Stimulated activated CD4-positive, alpha-beta T cell treated with anti-CD3 and anti-CD28 coated beads, Interleukin-4, amount 100 ng/mL, for 1 hour (primary cell): ENCODE measurements at places on chromosomes 12 and 14.

DNA sequence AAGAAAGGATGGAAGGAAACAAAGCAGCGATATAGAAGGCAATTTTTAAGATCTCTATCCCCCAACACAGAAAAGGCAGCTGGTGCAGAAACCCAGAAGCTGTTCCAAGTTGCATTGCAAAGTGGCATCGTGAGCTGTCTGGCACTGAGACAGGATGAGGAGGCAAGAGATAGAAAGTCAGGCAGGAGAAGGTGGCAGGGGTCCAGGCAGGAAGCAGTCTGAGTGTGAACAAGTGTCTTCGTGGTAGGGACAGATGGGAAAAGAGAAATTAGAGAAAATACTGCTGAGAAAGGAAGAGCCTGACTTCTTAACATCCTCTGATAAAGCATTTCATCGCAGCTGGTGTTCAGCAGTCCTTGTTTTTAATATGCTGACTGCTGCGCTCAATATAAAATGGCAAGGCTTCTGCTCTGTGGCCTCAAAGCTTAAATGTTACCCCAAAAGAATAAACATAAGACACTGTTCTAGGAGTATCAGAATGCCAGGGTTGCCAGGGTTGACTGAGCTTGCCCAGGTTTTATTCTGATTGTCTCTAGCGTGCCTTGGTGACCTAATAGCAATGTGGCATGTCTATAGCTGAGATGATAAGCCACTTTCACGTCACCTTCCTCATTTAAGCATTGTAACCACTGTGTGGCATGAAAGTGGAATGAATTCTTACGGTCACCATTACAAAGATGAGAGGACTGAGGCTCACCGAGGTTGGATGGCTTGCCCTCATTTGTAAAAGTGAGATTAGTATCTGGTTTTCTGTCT is 397.6 kb downstream of the NUAK1 start:
- no peak for DNase-seq

- DNase-seq: no peak
Measured at GRCh38 chr12:98291828-98292227, 223.6 kb upstream of the TMPO start.

GRCh38 chr14:99224116-99224910 is 47.7 kb downstream of the BCL11B start:
- DNase-seq: no peak

DNA sequence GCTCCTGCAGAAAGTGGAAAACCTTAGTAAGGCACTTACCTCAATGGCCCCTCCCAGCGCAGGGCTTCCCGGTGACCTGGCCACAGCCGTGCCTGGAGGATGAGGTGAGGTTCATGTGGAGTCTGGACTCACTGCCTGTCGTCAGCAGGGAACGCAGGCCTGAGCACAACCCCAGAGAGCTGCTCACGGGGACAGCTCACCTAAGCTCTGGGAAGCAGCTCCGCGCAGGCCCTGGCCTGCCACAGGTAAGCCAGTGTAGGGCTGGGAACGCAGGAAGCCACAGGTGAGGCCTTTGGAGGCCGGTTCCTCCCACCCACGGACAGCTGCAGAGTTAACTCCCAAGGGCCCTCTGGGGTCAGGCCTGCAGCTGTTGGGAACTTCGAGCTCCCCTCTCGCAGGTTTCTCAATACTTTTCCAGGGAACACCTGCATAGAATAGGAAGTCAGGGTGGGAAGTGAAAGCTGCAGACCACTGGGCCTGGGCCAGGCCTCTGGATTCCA is 32.7 kb downstream of the ANAPC7 start:
- no peak for DNase-seq

- DNase-seq: no peak
Measured at GRCh38 chr12:3167636-3168035, 90.5 kb downstream of the TSPAN9 start.
